ENCODE measurements at places on chromosomes 12 and 14.

DNA sequence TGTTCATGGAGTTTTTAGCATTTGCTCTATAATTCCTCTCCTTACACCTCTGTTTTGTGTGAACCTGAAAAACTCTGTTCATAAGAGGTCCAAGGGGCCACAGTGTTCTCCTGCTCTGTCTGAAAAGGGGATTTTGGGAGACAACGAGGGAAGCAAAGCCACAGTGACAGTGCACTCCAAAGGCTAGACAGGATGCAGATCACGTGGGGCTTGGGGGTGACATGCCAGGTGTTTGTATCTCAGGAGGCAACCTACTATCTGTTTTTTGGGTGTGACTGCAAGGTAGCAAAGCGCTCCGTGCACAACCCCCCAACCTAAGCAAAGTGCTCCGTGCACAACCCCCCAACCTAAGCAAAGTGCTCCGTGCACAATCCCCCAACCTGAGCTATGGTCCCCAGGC is 5.1 kb upstream of the CHD4 start:
- DNase-seq, result no peak

- no peak for DNase-seq
Measured at GRCh38 chr14:65128096-65128495, 25.8 kb upstream of the MAX start.

DNA sequence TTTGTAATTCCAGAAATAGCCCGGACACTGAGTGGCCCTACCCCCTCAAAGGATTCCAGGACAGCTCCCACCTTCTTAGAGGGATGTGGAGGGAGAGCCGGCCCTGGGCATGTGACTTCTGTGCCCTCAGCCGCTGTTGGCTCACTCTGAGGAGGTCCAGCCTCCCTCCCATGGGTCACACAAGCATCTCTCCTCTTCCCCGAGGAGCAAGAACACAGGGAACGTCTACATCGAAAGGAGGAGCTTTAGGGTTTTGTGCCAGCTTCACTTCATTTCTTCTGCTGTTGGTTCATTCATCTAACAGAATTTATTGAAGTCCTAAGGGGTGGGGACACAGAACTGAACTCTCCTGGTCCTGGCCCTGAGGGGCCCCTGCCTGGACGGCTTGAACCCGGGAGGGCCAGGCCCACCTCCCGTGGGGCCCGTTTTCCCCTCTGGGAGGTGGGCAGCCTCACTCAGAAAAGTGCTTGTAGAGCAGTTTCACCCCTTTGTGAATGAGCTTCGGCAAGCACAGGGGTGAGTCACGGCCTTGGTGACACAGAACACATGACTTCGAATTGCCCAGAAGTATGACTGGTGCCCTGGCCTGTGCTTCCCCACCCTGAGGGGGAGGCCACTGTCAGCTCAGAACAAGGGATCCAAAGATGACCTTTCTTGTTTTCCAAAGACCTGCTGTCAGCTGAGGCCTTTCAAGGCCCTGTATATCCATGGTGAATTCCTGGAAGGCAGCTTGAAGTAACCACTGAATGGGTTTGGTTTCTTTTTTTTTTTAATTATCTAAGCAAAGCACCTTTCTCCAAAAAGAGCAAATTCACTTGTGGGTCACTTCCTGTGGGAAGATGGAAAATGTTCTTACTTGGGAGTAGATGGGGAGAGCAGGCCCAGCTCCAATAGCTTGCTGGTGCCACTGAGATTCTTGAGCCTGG is 39.2 kb downstream of the NFKBIA start:
- DNase-seq, result peak; percentile 71

DNA sequence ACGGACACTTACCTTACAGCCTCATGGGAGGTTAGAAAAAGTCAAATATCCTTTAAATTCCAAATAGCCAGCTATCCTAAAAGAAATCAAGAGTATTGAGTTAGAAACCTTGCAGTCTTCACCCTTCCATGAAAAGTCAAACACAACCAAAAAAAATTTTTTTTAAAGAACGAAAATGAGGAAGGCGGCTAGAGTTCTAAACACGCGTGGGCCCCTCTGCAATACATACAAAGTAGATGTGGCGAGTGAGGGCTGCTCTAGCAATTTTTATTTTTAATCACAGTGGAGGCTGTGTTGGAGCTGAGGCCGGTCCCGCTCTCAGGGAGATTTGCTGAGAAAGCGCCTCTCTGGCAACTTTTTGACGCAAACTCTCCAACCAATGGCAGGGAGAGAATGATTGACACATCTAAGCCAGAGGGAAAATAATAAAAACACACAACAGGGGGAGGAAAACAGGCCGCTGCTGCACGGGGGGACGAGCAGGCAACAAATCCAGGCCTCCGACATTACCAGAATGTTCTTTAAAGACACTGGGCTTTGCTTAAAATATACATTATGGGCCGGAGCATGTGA is at the start of gene OTX2:
Gene OTX2 (minus strand): TSS at position 333 of the 573 bp plus-strand sequence. CDS start 5,023 bp downstream, outside the sequence.
- DNase-seq, result no peak

DNA sequence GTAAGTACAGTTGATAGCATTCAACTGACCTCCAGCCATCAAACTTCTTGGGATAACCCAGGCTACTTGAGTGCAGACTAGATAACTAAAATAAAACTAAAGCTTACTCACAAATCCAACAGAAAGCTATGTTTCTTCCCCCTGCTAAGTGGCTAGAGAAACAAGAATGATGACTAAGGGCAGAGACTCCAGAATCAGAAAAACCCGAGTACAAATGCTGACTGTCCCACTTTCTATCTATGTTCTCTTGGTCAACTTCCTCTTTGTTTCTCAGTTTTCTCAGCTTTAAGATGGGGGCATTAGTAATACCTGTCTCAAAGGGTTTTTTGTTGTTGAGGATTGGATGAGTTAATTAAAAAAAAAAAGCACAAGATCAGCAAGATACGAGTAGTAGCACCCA is 6.1 kb upstream of the NUAK1 start:
- DNase-seq, result no peak

DNA sequence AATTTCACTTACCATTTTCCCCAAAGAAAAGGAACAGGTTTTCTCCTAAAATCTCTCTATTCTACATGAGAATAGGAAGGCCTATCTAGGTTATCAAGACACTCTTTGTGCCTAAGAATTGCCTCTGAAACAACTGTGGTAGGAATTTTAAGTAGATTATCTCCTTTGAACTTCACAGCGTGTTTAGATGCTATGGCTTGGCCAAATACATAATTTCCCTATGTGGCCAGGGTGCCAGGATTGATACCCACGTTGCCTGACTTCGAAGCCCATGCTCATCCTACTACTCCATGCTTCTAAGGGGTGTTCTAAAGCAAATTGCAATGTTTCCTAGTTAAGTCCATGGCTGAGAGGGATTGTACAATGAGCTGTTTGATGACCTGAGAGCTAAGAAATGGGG is 241.5 kb upstream of the FBXO33 start:
- DNase-seq, result no peak

GRCh38 chr14:63468294-63468693 is 74.9 kb downstream of the PPP2R5E start:
- no peak for DNase-seq

- no peak for DNase-seq
Measured at GRCh38 chr12:121461048-121461447, 61.1 kb downstream of the RNF34 start.

GRCh38 chr14:103772078-103772712 is 56.6 kb downstream of the ZFYVE21 start:
- no peak for DNase-seq

DNA sequence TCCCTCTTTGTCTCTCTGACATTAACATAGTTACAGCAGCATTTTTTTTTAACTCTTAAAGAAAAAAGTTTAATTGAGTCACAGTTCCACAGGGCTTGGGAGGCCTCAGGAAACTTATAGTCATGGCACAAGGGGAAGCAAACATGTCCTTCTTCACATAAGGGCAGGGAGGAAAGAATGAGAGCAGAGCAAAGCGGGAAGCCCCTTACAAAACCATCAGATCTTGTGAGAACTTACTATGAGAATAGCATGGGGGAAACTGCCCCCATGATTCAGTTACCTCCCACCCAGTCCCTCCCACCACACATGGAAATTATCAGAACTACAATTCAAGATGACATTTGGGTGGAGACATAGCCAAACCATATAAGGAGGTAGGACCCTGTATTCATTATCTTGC is 96.2 kb downstream of the PLBD1 start:
- DNase-seq, result no peak

DNA sequence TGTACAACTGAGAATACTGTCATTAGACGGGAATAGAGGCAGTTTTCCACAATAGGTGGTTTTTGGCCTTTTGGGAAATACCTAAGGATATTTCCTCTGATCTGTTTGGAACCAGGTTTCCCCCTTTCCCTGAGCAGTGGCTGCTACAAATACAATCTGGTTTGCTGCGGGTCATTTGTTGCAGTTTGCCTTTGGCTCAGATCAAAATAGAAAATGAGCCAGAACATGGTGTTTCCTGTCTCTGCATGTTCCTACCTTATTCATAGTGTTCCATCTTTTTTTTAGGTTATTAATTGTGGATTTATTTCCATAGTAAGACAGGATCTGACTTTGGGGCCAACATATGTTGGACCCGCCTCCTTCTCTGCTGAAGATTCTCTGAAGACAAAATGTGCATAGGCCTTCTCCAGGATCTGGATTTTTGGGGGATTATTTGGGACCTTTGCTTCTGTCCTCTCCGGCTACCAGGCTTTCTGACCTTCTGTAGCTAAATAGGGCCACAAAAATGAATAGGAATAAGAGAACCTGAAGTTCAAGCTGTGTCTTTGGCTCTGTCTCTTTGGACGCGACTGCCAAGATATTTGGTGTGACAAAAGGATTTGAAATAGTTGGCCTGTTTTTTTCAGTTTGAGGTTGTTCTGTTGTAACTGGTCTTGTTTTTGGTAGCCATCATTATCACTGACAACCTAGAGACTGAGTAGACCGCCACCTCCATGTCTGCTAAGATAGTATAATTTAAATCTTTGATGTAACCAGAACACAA is 146.9 kb downstream of the PRKCH start:
- no peak for DNase-seq

GRCh38 chr14:38012056-38012455 is 195.6 kb upstream of the SSTR1 start:
- no peak for DNase-seq

- DNase-seq, result no peak
Measured at GRCh38 chr12:64876388-64877071, 52.1 kb downstream of the TBC1D30 start.

DNA sequence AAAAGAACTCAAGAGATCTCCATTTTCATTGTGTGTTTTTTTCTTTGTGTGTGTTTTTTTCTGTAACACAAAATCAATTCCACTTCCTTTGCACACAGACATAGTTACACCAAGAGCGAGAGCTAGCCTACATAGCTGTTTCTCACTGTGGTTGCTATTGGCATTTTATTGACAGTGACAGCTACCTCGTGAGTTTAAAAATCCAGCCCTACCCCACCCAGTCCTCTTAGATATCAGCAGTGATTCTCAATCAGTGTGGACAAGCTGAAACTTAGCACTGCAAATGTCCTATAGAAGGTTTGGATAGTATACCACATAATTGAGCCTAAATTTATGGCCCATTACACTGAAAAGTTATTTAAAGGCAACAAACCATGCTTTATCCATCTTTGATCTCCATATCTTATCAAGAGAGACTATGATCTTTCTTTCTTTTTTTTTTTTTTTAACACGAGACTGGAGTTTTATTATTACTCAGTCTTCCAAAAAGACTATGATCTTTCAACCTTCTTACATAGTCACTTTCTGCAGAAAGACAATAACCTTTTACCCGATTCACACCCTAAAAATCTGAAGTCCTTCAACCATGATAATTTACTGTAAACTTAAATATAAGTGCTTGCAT is 46.8 kb downstream of the ATP2B1 start:
- no peak for DNase-seq

DNA sequence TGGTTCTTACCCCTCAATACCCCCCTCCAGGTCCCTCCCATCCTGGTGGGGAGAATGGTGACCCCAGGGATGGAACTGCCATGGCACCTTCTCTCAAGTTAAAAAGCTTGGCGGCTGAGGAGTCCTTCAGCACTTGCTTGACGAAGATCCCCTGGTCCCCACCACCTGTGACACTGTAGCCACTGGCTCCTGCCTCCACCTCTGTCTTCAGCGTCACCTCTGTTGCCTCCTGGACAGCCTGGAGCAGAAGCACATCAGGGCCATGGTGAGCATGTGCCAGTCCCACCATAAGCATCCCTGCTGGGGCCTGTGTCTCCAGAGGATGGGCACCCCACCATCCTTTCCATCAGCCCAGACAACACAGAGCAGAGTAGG is 22.8 kb downstream of the AHNAK2 start:
- DNase-seq, result no peak

DNA sequence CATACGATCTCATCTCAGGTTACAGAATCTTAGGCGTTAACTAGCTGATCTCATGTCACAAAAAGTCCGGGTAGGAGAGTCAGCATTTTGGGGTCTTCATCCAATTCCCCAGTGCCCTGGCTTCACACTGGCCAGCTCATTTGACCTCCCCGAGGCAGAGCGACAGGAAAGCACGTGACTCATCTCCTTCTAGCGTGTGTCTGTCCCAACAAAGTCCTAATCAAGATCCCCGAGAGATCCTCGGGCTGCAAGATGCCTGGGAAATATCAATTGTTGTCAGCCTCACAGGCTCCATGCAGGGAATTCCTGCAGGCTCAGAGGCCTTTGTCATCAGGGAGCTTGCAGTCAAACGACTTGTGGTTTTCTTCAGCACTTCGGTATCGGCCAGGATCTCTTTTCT is 57.5 kb downstream of the ZNF664 start:
- DNase-seq, result no peak

DNA sequence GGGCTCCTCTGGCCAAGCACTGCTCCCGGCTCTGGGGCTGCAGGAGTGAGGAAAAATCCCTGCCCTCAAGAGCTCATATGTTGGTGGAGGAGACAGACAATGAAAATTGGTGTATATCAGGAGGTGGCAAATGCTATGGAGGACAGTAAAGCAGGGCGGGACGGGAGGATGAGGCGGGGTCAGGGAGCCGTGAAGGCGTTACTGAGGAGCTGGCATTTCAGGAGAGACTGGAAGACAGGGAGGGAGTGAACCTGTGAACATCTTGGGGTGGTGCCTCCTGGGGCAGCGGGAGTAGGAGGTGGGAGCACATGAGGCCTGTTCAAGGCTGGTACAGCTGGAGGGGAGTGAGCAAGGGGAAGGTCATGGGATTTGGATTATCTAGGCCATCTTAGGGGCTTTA is 26.6 kb downstream of the TSPAN9 start:
- no peak for DNase-seq

- DNase-seq, result no peak
Measured at GRCh38 chr12:29730481-29730880, 53.3 kb downstream of the TMTC1 start.

DNA sequence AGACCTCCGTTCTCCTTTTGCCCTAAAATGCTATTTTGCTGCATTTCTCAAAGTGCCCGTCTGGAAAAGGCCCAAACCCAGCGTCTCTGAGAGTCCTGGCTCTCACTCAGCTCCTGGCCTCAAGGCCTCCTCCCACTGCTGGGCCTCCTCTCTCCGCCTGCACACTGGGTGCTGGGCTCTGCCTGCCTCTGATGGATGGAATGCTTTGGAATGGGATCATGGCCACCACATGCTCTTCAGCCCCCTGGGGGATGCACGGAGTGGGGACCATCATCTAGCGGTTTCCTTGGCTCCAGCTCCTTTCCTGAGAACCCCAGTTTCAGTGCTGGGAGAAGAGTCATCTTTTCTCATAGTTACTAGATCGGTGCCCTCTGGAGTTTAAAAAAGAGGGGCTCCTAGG is 65.2 kb downstream of the KDM2B start:
- DNase-seq, result no peak
